ENCODE measurements at places on chromosomes 3 and 15.

DNA sequence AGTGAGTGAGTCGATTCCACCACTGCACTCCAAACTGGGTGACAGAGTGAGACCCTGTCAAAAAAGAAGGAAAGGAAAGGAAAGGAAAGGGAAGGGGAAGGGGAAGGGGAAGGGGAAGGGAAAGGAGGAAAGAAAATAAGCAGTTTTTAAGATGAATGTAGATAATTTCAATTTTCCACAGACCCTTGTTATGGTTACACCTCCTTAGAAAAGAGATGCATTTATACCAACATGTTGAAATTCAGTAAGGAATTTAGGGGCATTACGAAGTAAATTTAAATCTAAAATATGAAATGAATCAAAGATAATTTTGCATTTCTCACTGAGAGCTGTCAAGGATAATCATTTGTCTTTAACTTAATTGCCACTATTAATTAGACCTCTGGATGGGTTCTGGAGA lies 146.5 kb upstream of the TMC3 start:
- no peak for DNase-seq

DNA sequence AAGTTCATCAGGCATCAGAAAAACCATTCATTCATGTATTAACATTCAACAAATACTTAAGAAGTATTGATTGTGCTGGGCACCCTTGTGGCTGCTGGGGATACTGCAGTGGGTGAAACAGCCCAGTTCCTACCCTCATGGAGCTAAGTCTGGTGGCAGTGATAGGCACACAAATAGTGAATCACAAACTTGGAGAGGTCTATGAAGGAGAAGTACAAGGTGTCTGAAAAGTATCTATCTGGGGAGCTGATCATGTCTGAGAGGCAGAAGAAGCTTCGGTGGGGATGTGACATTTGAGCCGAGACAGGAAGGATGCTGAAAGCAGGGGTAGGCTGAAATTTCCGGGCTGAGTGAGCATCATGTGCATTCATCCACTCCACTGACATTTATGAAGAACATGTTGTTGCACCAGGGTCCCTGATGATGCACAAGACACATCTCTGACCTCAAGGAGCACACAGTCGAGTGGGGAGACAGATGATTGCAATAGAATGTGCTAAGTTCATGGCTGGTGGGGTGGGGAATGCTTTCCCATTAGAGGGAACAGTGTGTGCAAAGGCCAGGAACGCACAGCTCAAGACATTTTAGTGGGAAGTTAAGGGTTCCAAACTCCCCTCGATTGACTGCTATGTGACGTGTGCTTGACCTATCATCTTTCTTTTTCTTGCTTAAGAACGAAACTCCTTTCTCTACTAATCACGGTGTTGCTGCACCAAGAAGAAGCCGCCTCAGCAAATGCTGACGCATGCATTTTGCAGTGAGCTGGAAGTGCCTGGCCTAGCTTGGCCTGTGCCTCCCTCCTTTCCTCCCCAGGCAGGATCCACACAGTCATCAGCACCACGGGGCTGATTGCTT lies 309.1 kb upstream of the ICE2 start:
- no peak for DNase-seq

DNA sequence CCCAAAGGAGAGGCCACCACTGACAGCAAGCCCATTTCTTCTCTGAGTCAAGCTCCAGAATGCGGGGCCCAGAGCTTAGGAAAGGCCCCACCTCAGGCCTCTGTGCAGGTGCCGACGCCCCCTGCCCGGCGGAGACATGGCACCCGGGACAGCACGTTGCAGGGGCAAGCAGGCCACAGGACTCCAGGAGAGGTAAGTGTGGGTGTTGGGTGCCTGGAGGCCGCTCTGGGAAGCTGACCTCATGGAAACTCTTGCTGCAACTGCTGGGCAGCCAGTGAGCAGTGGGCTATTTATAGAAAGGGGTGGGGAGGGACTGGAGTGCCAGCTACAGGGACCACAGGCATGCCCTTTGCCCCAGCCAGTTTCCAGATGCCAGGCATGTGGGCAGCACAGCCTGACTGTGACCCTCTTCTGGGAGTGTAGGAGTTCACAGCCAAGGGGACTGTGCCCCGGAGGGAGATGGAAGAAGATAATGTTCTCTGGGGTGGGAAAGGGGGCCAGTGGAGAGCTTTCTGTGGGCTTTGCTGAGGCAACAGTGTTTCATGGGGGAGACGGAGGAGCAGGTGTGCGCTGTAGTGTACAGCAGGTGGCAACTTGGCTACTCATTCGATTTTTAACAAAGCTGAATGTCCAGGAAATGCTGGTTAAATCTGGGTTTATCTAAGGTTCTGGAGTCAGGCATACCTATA lies 23.7 kb downstream of the ALPK3 start:
- no peak for DNase-seq

DNA sequence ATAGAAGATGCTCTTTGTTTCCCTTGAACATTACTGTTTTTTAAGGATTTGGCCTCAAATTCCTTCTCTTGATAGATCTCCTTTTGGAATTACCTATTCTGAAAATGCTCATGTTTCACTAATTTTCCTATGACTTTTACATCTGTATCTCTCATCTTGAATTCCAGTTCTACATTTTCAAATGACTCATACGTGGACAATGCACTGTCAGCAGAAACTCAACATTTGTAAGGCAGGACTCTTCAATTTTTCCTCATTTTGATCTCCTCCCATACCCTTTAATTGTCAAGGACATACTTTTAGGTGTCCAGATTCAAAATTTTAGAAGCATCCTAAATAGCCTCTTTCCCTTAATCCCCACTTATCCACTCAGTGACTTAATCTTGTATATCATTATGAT lies 341.0 kb upstream of the RASGRP1 start:
- DNase-seq = no peak

DNA sequence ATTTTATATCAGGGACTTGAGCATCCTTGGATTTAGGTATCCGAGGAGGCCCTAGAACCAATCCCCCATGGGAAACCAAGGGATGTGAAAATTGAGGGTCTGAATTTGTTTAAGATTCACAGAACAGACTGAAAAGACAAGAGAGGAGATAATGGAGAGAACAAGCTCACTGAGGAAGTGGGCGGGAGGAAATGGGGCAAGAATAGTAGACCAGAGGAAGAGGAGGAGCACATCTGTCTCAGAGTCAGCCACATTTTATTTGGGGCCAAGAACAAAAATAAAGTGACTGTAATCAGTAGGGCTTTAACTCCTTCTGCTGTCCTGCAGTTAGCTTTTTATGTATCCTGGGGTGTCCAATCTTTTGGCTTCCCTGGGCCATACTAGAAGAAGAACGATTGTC lies 63.8 kb downstream of the BLM start:
- DNase-seq = no peak

- DNase-seq = no peak
These were observed 55.0 kb downstream of the BSN start for GRCh38 chr3:49609314-49609713.

DNA sequence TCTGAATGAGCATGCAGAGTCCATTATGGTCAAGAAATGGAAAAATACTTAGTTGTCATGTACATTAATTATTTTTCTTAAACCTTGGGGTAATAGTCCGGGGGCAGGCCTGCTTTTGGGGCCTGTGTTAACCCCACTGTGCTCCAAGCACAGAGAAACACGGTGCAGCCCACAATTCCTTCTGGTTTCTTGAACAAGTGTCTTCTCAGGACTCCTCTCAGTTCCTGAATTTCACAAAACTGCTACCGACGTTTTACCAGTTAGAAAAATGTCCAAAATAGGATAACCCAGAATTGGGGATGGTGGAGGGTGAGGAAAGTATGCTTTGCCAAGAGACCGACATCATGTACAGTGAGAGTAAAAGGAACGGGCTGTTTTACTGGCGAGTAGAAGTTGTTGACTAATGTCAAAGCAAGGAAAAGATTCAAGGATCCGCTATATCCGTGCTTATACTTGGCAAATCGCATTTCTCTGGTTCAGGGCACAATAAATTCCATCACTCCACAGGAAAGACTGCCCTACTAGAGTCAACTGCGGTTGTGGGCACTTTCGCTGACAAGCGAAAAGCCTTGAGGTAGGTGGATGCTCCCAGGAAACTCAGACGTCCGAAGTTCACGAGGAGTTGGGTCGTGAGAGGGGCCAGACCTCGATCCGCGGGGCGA lies 495 bp upstream of the NXPE3 start:
- no peak for DNase-seq

DNA sequence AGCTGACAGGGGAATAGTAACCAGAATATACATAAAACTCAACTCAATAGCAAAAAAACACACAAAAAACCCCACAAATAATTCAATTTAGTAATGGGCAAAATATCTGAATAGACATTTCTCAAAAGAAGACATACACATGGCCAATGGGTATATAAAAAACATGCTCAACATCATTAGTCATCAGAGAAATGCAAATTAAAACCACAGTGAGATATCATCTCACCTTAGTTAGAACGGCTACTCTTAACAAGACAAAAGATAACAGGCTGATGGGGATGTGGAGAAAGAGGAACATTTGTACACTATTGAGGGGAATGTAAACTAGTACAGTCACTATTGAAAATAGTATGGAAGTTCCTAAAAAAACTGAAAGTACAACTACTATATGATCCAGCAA lies 678.6 kb downstream of the MECOM start:
- no peak for DNase-seq

DNA sequence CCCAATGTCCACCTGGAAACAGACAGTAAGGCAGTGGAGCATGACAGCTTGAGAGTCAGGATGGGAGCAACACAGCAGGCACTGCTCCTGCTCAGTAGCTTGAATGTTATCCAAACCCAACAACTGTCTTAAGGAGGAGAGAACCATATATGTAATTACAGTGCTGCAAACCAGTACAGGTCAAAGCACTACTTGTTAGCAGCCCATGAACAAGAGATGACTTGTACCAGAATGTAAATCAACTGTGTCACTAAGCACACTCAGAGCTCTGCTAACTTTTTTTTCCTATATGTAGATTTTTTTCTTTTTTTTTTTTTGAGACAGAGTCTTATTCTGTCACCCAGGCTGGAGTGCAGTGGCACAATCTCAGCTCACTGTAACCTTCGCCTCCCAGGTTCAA lies 87.1 kb downstream of the ANO10 start:
- DNase-seq = no peak

- no peak for DNase-seq
These were observed 18.0 kb upstream of the RAD18 start for GRCh38 chr3:8981296-8981695.

DNA sequence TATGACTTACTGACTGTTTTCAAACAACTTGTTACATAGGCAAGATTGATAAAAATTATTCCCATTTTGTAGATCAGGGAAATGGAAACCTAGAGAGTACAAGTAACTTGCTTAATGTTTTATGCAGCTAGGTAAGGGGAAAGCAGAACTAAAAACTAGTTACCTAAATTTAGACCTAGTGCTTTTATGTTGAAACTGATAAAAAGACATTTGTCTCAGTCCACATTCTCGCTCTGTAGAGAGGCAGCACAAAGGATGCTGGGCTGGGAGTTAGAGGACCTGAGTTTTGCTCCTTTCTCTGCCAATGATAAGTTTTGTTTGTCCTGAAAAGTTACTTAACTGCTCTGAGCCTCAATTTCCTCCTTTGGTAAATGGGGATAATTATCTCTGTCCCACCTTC lies 17.4 kb downstream of the TIMP4 start:
- no peak for DNase-seq

DNA sequence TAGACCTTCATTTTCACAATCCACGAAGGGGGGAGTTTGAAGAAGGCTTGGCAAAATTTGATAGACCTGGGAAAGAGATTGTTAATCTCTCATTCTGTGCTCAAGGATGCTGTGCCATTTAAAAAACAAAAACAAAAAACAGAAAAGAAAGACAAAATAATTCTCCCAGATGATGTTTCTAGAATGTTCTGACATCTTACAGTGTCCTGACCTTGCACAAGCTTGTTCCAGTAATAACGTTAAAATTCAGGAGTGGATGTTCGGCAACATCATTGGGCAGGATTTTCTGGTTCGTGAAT lies 79.9 kb downstream of the SMAD3 start:
- no peak for DNase-seq
